ENCODE measurements at places on chromosomes 4 and X.

- no peak for DNase-seq
Observed at GRCh38 chr4:118557298-118557851, 127.8 kb upstream of the METTL14 start.

GRCh38 chr4:88600176-88600838, 8.0 kb downstream of the HERC3 start:
- no peak for DNase-seq

GRCh38 chr4:78552389-78553042, 946 bp downstream of the ANXA3 start:
- DNase-seq = no peak

DNA sequence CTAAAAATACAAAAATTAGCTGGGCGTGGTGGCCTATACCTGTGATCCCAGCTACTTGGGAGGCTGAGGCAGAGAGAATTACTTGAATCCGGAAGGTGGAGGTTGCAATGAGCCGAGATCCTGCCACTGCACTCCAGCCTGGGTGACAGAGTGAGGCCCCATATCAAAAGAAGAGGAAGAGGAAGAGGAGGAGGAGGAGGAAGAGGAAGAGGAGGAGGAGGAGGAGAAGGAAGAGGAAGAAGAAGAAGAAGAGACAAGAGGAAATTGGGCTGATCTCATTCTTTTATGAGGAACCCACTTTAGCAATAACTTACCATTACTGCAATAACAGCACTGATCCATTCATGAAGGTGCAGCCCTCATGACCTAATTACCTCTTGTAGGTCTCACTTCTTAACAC, 138.9 kb upstream of the GIMD1 start:
- no peak for DNase-seq

- no peak for DNase-seq
Observed at GRCh38 chr4:85534120-85534519, 59.2 kb downstream of the ARHGAP24 start.

- no peak for DNase-seq
Observed at GRCh38 chrX:150365990-150366911, 3.1 kb downstream of the MAMLD1 start.

DNA sequence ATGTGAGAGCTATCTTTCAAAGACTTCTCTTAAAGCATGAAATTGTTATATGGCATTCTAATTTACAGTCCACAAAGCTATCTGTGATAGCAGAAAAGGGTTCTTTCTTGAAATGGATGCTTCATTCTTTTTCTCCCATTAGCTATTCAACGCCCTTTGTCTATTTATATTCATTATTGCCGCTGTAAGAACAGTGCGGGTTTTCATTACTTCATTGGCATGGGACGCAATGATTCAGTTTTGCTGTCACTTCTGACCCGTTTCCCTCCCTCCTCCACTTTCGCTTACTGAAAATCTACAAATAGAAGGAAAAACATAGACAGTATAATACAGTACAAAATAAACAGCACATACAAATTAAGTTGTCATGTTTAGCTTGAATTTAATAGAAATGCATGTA, 394.6 kb downstream of the PCDH7 start:
- no peak for DNase-seq

- no peak for DNase-seq
Observed at GRCh38 chr4:42568610-42569207, 88.2 kb downstream of the ATP8A1 start.

DNA sequence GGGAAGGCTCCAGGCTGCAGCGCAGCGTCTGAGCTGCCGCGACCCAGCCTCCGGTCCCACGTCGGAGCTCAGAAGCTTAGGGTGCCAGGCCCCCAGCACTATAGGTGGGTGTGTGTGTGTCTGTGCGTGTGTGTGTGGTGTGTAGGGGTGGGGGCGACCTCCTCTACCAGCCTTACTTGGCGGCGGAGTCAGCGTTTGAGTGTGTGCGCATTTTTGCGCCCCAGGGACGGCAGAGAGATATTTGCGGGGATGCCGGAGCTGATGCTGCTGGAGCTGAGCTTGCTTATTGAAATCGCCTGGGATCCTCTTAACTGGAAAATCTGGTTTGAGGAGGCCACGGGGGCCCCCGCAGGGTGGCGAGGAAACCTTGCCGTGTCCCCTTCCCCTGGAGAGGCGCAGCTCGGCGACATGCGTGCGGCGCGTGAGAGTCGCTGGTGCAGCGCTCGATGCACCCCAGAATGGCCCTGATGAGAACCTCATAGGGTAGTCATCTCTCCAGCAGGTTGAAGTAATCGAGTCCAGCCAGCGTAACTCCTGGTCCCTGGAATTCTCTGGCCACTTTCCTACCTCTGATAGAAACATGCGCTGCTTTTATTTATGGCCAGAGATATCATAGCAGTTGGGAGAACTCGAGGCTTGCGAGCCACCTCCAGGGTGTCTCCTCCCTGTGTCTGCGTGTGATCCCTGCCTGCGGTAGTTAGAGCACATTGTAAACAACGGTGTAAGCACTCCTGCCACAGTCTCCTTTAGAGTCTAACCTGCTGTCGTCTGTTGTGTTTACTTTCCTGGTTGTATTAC, 2.7 kb downstream of the ADGRL3 start:
- DNase-seq = no peak

DNA sequence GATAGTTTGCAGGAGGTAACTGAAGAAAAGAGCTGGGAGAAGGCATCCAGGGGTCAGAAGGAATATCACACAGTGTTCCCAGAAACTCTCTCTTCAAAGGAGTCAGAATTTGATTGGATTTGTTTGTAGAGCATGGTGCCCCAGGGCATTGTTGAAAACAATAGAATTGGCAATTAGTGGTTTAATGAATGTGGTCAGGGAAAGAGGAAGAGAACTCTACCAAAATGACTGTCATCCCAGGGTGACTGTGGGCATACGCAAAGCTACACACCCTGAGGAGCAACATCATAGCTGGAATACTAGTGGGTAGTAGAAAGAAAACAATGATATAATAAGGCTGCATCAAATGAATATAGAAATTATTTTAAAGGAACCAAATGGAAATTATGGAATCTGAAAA, 21.5 kb downstream of the TNIP2 start:
- no peak for DNase-seq

DNA sequence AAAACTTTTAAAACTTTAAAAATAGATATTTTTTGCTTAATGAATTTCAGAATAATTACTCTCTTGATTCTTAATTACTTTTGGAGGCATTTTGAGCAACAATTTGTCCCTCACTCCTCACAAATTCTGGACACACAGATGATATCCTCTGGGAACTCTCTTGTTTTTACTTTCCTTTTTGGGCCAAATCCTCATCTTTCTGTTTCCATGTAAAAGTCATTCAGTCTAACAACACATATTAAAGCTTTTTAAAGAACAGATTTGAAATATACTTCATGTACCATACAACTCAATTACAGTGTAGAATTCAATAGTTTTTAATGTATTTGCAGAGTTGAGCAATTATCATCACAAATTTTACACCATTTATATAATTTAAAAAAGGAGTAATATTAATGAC, 983.1 kb downstream of the STIM2 start:
- no peak for DNase-seq

DNA sequence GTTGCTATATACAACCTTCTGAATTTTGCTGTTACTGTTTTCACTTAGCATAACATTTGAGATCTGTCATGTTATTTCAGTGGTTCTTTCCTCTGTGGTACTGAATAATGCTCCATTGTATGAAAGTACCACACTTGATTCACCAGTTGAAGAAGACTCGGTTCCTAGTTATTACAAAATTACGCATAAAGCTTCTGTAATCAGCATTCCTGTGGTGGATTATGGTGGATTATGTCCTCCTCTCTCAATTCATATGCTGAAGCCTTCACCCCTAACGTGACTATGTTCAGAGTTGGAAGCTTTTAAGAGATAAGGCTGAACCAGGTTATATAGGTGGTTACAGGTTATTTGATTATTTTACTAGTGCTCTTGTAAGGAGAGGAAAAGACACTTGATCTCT, 2143.5 kb upstream of the AGA start:
- DNase-seq = no peak

- DNase-seq = no peak
Observed at GRCh38 chr4:121822796-121823504, 733 bp downstream of the CCNA2 start.

DNA sequence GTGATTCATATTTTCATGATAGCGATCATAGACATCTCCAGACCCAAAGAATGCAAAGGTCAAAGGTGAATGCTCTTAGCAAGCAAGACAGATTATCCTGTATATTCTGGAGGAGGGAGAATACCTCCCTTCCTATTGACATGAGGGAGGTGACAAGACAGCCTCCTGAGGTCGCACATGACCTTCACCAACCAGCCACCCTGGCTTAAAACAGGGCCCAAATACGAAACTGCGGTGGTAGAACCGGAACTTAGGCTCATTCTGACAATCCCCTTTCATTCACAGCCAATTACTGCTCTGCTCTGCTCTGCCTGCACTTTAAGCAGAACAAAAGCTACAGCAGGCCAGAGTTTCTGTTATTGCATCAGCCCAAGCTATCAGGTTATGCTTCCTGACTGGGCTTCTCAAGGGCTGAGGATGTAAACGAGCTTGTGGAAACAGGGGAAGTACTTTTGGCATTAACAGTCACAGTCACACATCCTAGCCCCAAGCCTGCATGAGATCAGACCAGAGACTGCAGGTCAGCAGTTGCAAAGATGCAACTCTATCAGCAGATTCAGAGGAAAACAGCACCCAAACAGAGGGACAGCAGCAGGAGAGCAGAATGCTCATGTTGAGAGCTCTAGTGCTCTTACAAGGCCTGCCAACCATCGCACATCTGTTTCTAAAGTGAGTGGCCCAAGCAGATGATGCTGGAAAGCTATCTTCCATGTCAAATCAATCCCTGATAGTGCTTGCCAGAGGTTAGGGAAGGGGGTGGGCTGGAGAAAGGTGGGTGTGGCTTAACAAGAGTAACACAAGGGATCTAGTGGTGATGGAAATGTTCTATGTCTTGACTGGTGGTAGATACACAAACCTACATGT, 51.3 kb upstream of the MAP3K15 start:
- DNase-seq = no peak

DNA sequence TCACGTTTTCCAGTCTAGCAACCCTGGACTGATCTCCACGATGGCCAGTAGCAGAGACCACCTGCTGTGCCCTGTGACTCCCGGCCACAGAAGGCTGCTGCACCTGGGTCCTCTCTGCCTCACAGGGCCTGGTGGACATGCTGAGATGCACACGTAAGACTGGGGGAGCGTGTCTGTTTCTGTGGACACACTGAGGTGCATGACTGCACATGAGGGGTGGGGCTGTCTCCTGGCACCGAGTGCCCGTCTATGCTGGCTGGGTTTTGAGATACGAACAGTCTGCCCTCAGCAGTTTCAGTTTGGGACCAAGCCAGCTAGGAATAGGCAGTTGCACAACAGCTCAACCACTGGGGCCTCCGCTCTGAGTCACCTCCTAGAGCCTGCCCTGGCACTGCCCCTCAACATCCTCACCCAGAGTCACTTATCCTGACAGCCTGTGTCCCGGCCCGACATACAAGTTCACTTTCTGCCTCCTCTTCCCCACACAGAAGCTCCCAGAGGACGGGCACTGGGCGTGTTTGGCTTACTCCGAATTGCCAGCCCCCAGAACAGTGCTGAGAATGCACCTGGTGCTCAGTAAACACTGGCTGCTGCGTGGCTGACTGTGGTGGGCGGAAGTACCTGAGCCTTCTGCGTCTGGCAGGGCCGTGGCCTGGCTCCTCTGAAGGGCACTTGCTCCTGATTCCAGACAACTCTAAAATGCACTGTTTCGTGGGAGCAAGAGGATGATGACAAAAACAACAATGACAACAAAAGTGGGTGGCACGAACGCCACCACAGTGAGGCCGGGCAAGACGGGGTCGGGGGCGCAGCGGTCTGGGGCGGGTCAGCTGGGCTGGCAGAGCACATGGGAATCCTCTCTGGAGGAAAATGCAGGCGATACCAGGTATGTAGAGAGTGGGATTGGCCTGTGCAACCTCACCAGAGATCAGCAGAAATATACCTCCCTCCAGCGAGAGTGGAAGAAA, 30.9 kb downstream of the RNF212 start:
- no peak for DNase-seq

DNA sequence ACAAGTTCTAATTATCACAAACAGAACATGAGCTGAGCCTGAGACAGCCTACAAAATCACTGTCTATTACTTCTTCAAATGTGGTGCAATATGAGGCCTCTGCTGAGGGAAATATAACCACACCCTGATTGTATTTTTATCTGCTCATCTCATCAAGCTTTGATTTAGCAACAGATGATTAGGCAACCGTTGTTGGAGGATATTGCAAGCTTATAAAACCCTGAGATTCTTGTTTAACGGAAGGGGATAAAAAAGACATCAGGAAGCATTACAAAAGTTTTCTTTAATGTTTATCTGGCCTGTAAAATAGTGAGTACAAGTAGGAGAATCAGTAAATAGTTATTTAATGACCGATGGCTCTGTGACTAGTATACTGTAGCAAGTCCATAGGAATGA, 108.5 kb downstream of the ZNF330 start:
- DNase-seq = no peak

GRCh38 chr4:122845066-122845465, 18.4 kb downstream of the FGF2 start:
- no peak for DNase-seq

GRCh38 chrX:96909291-96909690, 25.6 kb downstream of the RPA4 start:
- no peak for DNase-seq

- DNase-seq = no peak
Observed at GRCh38 chrX:17535229-17535628, 160.2 kb downstream of the NHS start.

DNA sequence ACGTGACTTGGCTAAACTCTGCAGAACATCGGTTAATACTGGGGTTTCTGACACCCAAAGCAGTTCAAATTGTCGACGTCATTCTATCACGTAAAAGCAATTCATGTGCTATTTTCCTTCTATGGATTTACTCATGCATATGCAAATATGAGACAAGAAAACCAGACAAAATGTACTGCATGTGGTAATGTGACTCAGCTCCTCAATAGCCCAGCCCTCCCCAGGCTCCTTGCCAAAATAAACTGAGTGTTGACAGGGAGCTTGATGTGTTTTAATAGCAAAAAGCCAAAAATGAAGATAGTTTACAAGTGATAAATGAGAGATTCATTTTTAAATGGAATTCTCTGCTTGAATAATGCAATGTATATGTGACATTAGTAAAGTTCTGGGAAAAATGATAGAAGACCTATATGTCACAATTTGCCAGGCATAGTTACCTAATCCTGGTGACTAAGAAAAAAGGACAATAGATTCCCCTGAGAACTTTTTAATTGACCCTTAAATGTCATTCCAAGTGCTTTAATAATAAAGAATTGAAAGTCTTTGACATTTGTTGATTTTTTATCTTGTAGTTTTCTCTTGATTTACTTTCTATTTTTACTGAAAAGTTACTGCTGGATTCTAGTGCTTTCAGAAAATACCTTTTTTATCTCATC, 1700.6 kb upstream of the TENM3 start:
- DNase-seq = no peak

DNA sequence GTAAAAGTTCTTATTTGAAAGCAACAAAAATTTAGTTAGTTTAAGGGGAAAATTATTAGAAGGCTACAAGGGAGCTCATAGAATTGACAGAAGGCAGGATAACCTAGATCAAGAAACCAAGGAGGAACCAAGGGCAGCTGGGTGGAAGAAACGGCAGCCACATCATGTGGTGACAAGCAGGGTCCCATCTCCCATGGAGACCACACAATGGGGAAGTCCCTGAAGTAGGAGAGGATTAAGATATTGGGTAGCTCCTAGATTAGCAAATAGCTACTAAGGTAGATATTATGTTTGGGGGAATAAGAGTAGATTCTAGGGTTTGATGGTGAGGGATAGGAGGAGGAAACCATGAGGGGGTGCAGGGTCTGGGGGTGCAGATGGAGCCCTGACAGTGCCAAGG, 48.0 kb upstream of the TMEM154 start:
- no peak for DNase-seq

Measured in stimulated activated CD8-positive, alpha-beta memory T cell treated with anti-CD3 and anti-CD28 coated beads, Interleukin-15, amount 100 ng/mL, for 24 hours (primary cell).